ENCODE measurements at places on chromosomes 13 and 19.
A peak's percentile ranks its signal among the peaks of the same experiment; 100 is the strongest.

GRCh38 chr13:76994281-76994680 lies 2.4 kb downstream of the CLN5 start:
- no peak for DNase-seq

- DNase-seq = no peak
Measured at GRCh38 chr19:51034704-51035103, at the start of gene KLK12. TSS of gene KLK12 (minus strand) at chr19:51035002. CDS start at chr19:51034621, 381 bp downstream.

- DNase-seq = no peak
Measured at GRCh38 chr13:44697058-44697457, 120.9 kb upstream of the TSC22D1 start.

GRCh38 chr13:46728777-46729176 lies 68.2 kb downstream of the ESD start:
- DNase-seq = no peak

GRCh38 chr13:110448230-110448629 lies 113.3 kb downstream of the RAB20 start:
- DNase-seq = no peak

DNA sequence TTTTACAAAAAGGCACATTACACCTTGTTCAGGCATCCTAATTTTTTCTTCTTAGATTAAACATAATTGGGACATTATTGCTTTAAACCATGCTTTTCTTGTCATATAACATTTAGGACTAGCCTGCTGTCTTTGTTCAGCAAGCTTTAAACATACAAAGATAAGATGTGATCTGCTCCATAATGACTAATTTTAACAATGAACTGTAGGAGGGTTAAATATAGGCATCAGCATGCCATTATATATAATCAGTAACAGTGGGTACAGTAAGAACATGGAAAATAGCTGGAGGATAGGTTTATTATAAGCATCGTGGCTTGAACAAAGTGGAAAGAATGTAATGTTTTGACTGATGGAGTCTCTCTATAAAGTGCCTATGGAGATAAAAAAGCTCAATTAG lies 661.7 kb downstream of the SLITRK6 start:
- no peak for DNase-seq

GRCh38 chr19:43662487-43662886 lies 7.5 kb downstream of the PLAUR start:
- DNase-seq = no peak

GRCh38 chr19:49677901-49678674 lies 1.0 kb downstream of the PRMT1 start:
- DNase-seq = peak; percentile 62

GRCh38 chr13:114011226-114011625 lies 37.4 kb upstream of the C13orf46 start:
- DNase-seq = no peak

GRCh38 chr13:109695402-109696190 lies 90.8 kb downstream of the IRS2 start:
- no peak for DNase-seq

DNA sequence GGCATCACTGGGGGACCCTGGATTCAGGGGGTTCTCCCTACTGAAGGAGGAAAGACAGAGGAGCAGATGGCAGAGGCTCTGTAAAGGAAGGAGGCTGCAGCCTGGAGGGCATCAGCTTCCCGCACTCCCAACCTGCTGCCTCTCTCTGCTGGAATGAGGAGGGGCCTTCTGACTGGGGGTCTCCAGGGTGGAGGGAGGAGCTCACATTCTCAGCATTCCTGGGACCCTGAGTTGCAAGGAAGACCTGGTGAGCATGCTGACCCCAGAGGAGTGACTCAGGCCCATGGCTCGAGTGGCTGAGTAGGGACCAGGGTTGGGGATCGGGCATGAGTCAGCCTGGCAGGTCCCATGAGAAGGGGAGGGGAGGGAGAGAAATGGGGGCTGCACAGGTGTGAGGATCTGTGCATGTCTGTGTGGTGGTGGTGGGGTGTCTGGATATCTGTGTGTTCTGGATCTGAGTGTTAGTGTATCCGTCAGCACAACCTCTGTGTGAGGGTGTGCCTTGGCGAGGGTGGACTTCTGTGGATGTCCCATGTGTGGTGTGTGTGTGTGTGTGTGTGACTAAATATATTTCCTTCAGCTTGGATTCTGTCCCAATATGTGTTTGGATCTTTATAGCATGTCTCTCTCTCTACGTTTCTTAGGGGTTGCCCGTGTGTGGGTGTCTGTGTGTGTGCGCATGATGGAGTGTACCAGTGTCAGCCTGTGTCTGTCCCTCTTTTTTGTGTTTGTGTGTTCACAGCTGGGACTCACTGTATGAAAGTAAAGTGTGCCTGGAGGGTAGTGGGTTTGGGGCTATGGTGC lies 4.6 kb downstream of the AXL start:
- DNase-seq = no peak

DNA sequence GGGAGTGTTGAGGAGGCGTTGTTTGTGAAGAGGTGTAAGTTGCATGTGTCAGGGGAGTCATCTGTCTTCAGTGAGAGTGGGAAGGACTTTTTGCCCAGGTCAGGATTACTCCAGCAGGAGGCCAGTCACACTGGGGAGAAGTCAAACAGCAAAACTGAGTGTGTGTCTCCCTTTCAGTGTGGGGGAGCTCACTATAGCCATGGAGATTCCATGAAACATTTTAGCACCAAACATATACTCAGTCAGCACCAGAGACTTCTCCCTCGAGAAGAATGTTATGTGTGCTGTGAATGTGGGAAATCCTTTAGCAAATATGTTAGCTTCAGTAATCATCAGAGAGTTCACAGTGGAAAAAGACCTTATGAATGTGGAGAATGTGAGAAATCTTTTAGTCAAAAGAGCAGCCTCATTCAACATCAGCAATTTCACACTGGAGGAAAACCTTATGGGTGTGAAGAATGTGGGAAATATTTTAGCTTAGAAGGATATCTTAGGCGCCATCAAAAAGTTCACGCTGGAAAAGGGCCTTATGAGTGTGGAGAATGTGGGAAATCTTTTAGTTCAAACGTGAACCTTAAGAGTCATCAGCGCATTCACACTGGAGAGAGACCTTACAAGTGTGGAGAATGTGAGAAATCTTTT lies 8.4 kb upstream of the ZNF587 start:
- no peak for DNase-seq

- no peak for DNase-seq
Measured at GRCh38 chr13:26112843-26113242, 61.0 kb upstream of the SHISA2 start.

DNA sequence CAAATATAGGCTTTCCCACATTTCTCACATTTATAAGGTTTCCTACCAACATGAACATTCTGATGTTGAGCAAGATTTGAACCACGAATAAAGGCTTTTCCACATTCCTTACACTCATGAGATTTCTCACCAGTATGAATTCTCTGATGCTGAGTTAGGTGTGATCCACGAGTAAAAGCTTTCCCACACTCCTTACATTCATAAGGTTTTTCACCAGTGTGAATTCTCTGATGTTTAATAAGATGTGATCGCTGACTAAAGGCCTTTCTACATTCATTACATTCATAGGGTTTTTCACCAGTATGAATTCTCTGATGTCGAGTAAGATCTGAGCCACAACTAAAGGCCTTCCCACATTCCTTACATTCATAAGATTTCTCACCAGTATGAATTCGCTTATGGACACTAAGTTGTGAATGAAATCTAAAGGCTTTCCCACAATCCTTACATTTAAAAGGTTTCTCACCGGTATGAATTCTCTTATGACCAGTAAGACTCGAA lies 19.0 kb downstream of the ZNF790 start:
- no peak for DNase-seq

- peak; percentile 72 for DNase-seq
Measured at GRCh38 chr19:5091018-5091683, 122.2 kb downstream of the KDM4B start.

GRCh38 chr19:33430674-33431277 lies 57.3 kb downstream of the CEBPG start:
- peak; percentile 80 for DNase-seq

DNA sequence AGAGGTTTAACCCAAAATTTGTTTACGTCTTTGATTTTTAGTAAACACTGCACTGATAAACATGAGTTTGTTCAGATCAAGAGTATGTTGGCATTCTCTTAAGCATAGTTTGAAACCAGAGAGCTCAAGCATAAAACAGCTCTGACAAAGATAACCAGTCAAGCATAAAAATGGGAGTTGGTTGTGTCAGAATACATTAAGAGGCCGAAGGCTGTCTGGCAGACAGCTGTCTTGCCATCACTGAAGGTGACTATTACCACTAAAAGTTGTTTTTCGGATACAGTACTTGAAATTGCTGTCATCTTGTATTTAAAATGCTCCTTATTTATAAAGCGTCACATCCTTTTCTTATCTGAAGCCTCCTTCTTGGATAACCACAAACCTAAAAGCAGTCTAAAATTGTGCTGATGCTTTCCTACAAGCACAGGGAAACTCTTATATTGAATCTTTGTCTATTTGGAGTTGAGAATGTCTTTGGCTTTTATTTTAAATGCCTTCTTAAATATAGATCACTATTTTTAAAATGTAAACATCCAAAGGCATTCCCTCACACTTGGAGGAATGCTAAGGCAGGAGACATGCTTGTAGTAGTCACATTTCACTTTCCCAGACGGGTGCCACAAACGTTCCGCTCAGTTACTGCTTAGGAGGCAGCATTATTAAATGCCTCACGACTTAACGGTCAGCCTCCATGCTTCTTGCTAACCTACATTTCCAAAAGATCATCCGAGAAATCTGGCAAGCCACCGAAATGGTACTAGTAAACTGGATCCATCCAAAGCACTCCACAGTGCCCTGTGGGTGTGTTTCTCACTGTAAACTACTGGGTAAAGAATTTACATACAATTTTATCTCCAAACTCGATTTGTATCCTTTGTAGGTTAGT lies 1.5 kb downstream of the SMAD9 start:
- peak; percentile 39 for DNase-seq

DNA sequence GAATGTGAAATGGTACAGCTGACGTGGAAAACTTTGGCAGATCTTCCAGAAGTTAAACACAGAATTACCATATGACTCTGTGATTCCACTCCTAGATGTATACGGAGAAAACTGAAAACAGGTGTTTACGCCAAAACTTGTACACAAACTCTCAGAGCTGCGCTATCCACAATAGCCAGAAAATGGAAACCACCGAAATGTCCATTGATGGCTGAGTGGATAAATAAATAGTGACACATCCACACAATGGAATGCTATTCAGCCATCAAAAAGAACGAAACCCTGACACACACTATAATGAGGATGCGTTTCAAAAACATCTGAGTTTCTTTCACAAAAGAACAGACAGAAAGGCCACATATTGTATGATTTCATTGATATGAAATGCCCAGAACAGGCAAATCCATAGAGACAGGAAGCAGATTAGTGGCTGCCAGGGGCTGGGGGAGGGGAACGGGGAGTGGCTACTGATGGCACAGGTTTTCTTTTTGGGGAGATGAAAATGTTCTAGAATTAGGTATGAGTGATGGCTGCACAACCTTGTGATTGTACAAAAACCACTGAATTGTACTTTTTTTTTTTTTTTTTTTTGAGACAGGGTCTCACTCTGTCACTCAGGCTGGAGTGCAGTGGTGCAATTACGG lies 33.0 kb downstream of the IL12RB1 start:
- no peak for DNase-seq

- DNase-seq = no peak
Measured at GRCh38 chr19:27828829-27829228, 1384.1 kb downstream of the UQCRFS1 start.

GRCh38 chr13:64078480-64078936 lies 2662.9 kb upstream of the PCDH20 start:
- DNase-seq = no peak

DNA sequence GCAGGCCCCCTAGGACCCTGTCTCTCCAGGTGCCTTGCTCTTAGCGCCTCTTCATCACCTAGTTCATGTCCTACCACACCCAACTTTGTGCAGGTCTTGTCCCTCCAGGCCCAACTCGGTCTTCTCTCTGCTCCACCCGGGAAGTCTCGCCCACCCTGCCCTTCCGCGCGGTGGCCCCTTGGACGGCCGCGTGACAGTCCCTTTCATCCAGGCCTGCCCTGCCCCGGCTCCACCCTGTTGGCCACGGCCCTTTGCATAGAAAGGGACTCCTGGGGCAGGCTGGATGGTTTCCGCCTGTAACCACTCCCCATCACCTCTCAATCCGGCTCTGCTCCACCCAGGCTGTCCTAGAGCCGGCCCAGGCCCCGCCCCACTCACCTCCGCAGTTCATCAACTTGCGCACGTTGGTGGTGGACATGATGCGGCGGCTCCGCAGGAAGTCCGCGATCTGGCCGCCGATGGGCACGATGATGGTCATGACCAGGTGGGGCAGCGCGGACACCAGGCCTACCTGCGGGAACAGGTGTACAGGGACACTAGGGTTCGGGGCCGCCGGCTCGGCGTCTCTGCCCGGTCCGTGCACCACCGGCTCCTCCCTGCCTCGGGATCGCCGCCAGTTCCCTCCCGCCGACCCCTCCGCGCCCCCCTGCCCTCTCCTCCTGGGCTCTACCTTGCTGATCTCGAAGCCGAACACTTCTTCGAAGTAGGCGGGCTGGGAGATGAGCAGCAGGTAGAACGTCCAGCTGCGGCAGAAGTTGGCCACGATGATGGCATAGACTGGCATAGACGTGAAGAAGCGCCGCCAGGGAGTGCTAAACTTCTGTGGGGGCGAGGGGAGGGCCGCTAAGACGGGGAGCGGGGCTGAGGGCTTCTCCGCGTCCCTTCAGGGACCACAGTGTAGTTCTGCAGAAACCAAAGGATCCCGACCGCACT lies 7.2 kb downstream of the GFY start:
- DNase-seq = no peak

DNA sequence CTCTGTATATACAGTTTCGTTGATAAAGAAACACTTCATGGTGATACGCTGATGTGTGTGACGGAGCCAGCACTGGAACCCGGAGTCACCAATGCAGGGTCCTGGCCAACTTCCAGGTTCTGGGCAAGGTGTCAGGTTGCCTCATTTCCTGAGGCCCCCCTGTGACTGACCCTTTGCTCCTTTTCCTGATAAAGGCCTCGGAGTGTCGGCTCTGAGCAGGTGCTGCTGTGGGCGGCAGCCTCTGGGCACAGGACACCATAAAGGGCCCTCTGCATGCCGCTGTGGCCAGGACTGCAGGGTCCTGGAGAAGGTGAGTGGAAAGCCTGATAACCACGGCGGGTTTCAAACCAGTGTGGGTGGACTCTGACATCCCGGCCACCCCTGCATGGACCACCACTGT lies 17.3 kb upstream of the MYDGF start:
- DNase-seq = no peak

DNA sequence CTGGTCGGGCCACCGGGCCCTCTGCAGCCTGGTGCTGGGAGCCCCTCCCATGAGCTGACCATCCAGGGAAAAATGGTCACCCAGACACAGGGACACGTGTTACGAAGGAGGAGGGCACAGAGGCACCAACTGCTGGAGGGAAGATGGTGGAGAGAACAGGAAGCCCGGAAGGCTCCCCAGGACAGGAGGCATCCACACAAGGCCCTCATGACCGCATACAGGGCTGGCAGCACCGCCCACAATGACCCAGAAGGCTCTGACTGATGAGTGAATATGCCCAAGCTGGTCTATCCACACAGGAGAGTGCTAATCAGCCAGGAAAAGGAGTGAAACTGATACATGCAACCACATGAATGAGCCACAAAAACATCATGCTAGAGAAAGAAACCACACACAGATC lies 14.0 kb upstream of the TMEM86B start:
- DNase-seq = no peak

GRCh38 chr19:3555653-3556422 lies 1.5 kb downstream of the MFSD12 start:
- DNase-seq = no peak
